ENCODE measurements at places on chromosomes 4 and X.

DNA sequence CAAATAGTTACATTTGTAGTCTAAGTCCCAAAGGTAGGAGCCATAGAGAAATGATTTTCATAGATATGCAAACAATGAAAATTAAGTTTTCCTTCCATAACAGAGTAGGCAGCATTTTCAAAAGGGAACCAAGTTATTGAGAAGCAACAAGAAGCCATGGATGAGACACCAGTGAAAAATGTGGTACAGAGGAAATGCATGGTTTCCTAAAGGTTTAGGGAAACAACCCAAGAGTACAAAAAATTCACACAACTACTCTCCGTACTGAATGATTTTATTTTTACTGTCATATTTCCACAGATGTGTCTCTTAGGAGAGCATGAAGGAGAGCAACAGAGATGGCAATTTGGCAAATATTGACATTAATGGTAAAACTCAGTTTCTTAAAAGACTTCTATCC, 1408.9 kb upstream of the PCDH7 start:
- DNase-seq, result no peak

DNA sequence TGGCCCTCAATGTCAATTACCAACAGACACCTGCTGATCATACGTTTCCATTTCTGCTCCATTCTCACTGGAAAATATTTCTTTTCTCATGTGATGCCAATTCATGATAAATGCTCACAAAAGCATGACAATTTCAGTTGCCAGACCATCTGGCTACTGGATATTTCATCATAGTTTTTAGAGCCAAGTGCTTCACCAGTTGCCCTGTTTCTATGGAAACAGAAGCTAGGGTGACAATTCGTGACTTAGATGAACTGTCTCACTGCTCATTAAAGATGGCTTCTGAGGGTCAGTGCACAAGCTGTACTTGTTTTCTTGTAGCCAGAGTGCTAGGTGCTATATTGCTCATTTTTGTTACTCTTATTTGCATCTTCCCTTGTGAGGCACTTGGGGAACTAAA, 184.9 kb downstream of the COMMD8 start:
- no peak for DNase-seq

GRCh38 chr4:8453957-8454356, 13.4 kb downstream of the TRMT44 start:
- DNase-seq, result no peak

DNA sequence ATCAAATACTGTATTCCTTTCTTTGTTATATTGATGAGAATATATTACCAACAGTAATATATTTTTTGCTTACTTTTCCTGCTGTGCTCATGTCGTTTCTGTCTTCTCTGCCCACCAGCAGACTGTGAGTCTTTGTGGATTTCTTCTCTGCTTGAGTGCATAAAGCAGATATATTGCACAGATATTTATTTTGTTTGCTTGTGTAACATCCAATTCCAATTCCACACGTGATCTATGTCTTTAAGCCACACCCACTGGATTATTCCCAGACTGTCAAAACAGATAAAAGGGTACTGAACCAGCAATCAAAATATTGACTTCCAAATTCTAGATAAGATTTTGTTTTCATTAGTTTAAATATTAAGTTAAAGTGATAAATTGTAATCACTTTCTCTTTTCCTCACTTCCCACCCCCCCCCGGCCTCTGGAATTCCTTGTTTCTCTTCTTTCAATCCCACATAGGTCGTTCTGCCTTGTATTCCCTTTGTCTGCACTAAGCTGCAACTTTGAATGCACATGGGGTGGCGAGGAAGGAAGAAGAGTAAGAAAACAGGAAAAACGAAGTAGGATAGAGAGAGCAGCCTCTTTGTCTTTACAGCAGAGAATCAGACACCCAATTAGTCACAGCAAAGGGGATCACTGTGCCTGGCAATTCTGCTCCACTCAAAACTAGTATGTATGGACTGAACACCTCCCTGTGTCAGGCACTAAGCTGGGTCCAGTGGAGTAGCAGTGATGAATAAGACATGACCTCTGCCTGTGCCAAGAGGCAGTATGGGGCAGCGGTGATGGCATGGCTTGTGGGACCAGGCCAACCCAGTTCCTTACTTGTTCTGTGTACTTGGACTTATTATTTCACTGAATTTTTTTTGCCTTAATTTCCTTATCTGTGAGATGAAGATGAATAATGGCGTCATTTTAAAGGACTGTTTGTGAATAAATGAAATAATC, at the start of gene ADH1B:
Gene ADH1B, minus strand, starts transcription at position 161 of the 951 bp plus-strand sequence. Its CDS starts 70 bp downstream, at position 91.
- no peak for DNase-seq

DNA sequence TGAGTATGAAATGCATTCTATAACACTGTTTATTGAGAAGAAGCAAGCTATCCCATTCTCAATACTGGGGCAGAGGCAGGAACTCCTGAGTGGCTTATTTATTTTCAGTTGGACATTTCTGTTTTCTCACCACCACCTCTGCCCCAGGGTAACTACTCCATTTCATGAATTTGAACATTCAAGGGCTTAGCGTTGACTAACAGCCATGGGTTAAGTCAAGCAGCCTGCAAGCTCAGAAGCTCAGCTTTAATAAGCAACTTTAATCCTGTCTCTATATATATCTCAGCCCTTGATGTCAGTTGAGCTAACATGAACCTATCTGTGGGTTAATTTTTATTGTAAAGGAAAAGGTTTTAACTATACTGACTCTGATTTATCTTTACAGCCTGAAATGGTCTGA, 93.8 kb downstream of the MBNL3 start:
- DNase-seq, result no peak

DNA sequence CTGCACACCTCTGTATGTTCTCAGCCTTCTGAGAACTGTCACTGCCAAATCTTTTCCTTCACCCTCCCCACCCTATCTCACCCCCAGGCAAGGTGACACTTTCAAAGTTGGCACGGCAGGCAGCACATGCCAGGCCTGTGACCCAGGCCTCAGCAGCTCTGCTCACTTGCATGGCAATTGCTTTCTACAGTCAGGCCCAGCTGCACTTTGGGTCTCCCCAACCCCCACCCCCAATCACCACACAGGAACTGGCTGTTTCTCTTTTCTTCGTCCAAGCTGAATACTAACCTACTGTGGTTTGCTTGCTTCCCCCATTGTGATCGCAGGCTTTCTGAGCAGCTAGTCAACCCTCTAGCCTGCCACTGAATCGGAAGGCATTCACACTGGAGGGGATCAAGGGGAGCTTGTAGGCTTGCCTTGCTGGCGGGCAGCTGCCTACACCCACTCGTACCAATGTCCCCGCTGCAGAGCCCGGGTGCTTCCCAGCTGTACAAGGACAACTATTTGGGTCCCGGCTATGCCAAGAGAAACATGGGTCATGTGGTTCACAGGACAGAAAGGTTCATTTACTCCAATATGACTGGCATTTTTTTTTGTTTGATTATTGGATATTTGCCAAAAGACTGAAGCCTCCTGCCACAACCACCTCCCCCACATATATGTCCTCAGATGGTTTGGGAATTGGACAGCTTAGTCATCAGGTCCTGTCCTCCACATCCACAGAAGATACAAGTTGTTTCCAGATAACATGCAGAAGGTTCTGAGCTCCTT, 28.1 kb downstream of the SLC25A43 start:
- DNase-seq, result no peak

GRCh38 chrX:120269373-120270035, 18.9 kb downstream of the ZBTB33 start:
- DNase-seq, result no peak

GRCh38 chrX:4710618-4711433, 997.4 kb upstream of the PRKX start:
- no peak for DNase-seq

DNA sequence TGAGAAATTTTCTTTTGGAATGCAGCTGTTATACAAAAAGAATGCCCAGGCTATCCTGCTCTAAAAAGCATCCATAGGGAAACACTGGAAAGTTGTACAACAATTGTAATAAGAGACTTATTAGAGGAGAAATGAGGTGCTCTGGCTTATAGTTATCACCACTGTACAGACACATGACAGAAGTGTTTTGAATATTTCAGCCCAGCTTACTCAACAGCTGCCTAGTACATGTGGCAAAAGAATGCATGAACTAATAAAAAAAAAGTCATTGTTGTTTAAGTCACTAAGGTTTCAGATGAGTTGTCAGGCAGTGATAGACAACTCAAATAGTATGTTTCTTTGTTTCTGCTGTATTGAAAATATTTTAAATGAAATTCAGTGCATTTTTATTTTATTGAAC, 307.7 kb downstream of the GPM6A start:
- no peak for DNase-seq

DNA sequence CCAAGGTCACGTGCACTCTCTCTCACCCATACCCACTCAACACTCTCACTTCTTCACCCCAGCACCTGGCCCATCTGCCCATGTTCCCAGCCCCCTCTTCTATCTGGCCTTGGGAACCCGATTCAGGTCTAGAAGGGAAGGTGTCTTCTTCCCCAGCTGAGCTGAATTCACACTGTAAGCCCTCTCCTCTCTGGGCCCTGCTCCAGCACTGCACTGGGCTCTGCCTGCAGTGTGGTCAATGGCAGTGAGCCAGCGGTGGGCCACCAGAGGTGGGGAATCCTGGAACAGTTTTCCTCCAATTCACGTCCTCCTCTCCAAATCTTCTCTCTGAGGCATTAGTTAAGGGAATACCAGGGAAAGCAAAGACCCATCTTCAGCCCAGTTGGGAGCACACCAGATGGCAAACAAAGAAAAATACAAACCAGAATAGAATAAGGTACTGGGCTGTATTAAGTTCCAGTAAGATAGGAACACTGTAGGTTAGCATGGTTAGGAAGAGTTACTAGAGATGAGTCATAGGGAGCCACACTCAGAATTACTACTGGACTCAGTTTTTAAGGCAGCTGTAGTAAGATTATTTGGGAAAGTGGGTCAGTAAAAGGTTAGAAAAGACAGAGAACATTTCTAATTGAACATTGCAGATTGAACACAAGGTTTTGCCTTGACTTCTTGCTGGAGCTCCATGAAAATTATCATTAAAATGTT, 5.0 kb downstream of the AWAT2 start:
- no peak for DNase-seq

GRCh38 chrX:45668686-45669443, 468.2 kb upstream of the DIPK2B start:
- no peak for DNase-seq

DNA sequence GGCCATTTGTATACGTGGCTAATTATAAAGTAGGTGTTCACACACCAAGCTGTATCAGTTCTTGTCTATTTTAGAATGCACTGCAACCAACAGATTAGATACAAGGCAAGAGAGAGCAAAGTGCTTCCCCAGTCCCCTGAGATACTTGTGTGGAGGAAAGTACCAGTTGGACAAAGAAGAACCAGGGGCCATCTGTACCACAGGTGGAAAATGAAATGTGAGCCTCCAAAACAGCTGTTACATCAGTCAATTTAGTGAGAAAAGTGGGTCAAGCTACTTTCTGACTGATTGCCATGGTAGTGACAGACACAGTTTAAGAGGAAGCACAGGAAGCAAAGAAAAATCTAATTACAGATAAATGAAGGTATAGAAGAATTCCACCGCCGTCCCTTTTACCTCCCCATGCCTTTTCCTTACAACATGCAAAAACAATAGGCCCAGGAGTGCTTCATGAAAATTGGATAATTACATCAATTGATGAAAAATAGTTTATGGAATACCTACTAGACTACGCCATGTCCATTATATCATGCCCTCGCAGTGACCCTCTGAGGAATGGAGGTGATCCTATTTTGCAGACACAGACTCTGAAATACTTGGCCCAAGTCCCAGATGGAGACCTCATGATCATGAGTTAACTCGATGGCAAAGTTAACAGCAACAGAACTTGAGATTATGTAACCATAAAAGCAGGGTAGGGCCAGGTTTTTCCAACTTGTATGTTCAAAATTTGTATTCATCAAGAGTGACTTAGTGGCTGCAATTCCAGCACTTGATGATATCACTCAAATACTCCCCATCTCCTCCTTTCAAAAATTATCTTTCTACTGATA, 15.8 kb downstream of the SMPX start:
- DNase-seq, result no peak

DNA sequence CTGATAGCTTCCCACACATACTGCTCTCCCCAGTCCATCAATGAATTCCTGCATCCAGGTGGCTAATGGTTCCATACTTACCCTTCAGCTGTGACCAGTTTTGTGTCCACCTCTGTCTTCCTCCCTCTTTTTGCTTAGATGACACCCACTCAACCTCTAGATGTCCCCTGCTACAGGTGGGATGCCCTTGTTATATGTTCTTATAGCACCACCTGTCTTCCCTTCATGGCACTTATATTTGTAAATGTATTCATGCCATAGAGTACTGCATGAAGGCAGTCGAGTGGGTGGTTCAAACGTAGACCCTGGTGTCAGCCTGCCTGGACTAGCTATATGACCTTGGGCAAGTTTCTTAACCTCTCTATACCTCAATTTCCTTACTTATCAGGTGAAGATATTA, 6.5 kb upstream of the USP46 start:
- DNase-seq, result no peak

- DNase-seq, result no peak
Measured at GRCh38 chrX:63743596-63743995, 41.4 kb downstream of the ARHGEF9 start.

DNA sequence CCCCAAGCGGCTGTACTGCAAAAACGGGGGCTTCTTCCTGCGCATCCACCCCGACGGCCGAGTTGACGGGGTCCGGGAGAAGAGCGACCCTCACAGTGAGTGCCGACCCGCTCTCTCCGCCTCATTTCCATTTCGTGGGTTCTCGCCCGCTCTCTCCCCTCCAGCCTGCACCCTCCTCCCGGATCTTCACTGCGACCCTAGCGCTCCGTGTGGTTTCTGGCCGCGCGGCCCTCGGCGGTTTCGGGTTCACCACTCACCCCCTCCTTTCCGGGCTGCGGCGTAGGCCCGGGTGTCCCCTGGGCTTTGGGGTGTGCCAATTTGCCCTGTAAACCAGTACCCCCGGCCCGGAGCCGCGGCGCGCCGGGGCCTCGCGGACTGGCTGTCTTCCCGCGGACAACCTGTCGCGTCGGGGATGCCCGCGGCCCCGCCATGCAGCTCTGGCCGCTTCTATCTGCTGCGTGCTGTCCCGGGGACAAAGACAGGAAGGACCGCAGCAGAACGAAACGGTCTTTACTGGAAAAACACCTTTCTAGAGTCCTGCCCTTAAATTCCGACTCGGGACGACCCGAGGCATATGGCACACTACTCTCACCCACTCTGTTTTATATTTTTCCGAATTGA, 737 bp downstream of the FGF2 start:
- no peak for DNase-seq

GRCh38 chrX:10098270-10098713, 58.5 kb upstream of the CLCN4 start:
- no peak for DNase-seq

GRCh38 chr4:152160225-152160800, 375.6 kb downstream of the FBXW7 start:
- DNase-seq, result no peak

DNA sequence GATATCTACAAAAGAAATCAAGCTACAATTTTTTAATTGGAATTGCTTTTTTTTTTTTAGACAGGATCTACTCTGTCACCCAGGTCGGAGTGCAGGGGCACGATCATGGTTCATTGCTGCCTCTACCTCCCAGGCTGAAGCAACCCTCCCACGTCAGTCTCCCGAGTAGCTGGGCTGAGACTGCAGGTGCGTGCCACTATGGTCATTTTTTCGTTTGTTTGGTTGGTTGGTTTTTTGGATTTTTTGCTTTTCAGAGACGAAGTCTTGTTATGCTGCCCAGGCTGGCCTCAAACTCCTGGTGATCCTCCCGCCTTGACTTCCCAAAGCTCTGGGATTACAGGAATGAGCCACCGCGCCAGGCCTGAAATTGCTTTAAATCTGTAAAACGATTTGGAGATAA, 15.6 kb downstream of the RGN start:
- no peak for DNase-seq

- no peak for DNase-seq
Measured at GRCh38 chr4:13436962-13437361, 47.2 kb downstream of the RAB28 start.

- no peak for DNase-seq
Measured at GRCh38 chr4:37388681-37389365, 144.3 kb downstream of the NWD2 start.

- no peak for DNase-seq
Measured at GRCh38 chr4:8606966-8607365, 14.4 kb downstream of the CPZ start.

Measured in cortex of kidney (tissue), 1 donor.